ENCODE measurements at places on chromosomes 5 and 9. TPM values are rescaled to one million over a fixed set of nuclear protein-coding genes. Genes with fewer than 3 reads are reported as not detected.

ACTBL2 gene
- 6.7 TPM for total RNA-seq

AFAP1L1 gene
- 2.0 TPM for total RNA-seq

ZNF474 gene
- total RNA-seq, result 0.06 TPM

LRRTM2 gene
- total RNA-seq, result 1.2 TPM

- DNase-seq, result no peak
Observed at GRCh38 chr9:104748359-104749031, 1.0 kb downstream of the NIPSNAP3A start.

DNA sequence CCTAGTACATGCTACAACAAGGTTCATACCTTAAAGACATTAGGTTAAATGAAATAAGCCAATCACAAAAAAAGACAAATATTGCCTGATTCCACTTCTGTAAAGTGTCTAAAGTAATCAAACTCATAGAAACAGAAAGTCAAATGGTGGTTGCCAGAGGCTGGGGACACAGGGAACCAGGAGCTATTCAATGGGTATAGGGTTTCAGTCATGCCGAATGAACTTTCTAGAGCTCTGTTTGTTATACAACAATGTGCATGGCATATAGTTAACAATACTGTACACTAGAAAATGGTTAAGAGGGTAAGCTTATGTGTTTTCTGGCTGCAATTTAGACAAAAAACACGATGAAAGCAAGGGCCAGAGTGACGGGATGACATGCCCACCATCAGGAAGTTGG is 70.8 kb upstream of the EGFLAM start:
- DNase-seq, result no peak

DNA sequence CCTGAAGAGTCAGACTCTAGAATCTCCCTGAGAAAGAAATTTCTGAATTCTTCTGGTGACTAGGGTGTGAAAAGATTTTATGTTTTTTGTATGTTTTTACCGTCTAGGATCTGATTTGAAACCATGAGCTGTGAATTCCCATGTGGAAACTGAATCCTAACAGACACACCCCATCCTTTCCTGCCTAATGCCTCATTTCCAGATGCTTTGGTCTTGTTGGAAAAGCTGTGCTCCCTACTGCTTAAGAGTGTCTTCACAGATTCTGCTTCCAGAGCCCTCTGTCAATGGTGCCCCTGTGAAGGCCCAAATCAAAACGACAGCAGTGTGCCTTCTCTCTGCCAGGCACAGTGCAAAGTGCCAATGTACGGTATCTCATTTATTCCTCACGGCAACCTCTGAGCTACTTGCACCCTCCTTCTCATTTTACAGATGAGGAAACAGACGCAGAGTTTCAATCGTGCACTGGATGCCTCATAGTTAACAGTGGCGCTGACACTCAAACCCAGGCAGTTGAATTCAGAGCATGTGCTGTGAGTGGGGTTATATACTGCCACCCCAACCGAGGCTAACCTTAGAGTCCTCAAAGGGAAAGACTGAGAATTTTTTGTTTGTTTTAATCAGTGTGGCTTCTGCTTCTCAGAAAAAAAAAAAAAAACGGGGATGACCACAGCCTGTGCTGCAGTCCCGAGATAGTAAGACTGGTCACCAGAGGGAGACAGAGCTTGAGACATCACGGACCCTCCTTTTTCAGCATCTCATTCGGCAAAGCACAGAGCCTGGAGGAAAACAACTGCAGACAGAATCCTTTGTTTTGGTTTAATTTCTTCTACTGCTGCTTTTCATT is 188.4 kb downstream of the SNCAIP start:
- peak; percentile 82 for DNase-seq

- DNase-seq, result no peak
Observed at GRCh38 chr9:109444771-109445320, 53.3 kb downstream of the PTPN3 start.

- no peak for DNase-seq
Observed at GRCh38 chr9:125888211-125888610, 141.0 kb downstream of the PBX3 start.

DNA sequence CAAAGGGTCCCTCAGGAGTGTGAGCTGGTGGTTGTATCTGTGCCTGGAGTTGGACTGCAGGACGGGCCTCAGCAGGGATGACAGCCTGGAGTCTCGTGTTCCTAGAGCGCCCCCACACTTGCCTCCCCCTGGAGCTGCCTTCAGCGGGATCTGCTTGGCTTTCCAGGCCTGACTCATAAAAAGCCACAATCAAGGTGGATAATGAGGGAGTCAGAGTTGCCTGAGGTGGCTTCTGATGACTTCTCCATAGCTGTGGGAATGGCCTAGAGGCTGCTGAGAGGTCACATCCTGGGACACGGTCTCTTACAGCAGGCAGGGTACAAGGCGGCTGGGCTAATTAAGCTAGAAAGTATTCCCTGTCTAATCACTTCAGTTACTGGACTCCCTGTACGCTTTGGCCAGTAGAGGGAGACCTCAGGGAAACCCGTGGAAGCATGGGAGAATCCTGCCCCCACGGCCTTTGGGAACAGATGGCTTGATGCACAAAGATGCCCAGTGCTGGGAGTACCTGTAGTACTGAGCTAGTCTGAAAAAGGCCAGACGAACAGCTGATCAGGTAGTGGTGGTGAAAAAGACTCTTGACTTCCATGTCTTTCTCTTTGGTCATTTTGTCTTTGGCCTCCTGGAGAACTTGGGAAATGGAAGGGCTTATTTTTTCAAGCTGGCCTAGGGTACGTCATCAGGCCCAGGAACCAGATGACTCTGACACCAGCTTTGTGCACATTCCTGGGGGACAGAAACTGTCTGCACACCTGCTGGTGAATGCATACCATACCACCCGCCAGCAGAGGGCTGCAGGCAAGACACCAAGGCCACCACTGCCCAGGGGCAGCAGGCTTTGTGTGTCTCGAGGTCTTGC is 16.1 kb upstream of the FRRS1L start:
- peak; percentile 48 for DNase-seq

DNA sequence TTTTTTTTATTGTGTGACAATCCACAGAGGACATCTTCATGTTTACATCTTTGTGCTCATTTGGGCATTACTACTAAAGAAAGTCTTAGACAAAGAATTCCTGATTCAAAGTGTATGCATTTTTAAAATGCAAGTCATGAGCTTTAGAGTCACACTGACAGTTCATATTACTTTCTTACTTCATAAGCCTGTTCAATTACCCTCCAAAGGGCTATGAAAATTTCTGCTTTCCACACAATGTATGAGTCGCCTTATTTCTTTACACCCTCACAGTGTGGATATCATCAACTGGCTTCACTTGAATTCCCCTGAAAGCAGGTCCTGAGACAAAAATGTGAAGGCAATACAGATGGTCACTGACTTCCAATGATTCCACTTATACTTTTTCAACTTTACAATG is 280.4 kb upstream of the PTGER4 start:
- no peak for DNase-seq

- DNase-seq, result no peak
Observed at GRCh38 chr9:105390871-105391270, 57.0 kb upstream of the FSD1L start.

Data from H4 (cell line).